ENCODE measurements at places on chromosomes 1 and 21.
A peak's percentile ranks its signal among the peaks of the same experiment; 100 is the strongest.

GRCh38 chr1:200488375-200489165 is 78.7 kb upstream of the ZNF281 start:
- DNase-seq, result peak; percentile 79

DNA sequence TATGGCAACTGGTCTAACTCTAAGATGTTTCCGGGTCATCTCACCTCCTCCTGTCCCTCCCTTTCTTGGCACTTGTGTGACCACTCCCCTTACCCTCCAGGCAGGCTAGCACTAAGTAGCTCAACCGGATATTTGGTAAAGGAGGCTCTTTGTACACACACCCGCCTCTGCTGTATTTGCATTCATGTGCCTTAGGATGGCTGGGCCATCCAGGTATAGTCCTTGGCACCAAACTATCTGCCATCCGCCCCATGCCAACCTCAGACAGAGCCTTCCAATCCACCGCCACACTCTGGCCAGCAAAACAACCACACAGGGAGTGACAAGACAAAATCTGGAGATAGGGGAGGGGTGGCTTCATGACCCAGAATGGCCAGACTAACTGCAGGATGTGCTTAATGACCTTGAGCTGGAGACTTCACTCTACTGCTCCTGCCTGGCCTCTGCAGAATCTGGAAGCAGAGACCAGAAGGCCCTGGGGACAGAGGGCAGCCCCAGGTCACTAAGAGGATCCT is 59.5 kb downstream of the CDK18 start:
- DNase-seq, result no peak

- DNase-seq, result no peak
Observed at GRCh38 chr1:246425139-246425794, 81.8 kb downstream of the SMYD3 start.

GRCh38 chr21:29893687-29894086 is 46.1 kb downstream of the GRIK1 start:
- no peak for DNase-seq

DNA sequence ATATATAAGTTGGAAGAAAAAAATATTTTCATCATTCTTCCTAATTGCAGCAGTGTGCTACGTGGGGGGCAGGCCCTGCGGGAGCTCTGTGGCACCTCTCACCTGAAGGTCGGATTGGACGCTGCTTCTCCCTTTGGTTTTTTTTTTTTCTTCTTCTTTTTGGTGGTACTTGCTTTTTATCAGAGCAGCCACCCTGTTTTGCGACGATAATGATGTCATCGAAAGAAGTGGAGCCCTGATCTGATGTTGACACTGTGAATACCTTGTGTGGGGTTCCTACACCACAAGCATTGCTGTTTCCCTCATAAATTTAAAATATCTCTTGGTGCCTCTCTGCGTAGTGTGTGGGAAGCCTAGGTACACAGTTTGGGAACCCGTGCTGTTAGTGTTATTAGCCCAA is 5.5 kb downstream of the TRAPPC10 start:
- no peak for DNase-seq

DNA sequence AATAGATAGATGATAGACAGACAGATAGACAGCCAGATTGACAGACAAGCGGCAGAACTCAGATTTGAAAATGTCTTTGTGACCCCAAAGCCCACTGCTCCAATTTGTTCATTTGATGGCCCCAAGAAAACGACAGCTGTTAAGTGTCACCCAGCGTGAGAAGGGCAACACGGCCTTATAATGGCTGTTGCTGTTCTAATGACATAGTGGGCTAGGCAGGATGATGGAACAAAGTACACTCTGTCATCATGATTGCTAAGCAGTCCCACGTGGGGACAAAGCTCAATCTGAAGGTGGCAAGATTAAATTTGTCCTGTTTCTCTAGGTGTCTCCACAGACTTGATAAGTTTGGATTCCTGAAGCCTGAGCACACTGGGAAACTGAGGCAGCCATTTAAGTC is 112.9 kb downstream of the DAB1 start:
- DNase-seq, result no peak

- DNase-seq, result no peak
Observed at GRCh38 chr1:17183388-17184160, 21.4 kb upstream of the PADI1 start.

GRCh38 chr21:36988536-36988935 is 18.0 kb upstream of the RIPPLY3 start:
- no peak for DNase-seq

DNA sequence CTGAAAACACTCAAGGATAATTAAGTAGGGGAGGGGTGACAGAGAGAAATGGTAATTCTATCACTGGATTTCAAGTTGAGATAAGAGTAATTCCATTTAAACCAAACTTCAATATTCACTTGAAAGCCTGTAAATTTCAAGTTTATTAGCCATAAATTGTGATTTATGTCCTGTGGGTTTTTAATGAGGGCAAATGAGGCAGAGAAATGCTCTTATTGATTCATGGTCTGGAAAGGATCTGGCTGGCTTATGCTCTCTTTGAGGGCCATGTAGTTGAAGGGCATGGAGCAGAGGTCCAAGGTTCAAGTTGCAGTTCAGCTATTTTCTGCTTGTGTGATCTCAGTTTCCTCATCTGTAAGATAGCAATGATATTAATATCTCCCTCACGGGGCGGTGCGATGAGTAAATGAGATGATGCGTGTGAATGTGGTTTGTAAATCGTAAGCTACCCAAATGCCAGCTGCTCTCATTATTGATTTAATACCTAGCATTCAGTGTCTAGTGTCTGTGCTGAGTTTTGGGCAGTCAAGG is 12.3 kb downstream of the OLFML3 start:
- no peak for DNase-seq

DNA sequence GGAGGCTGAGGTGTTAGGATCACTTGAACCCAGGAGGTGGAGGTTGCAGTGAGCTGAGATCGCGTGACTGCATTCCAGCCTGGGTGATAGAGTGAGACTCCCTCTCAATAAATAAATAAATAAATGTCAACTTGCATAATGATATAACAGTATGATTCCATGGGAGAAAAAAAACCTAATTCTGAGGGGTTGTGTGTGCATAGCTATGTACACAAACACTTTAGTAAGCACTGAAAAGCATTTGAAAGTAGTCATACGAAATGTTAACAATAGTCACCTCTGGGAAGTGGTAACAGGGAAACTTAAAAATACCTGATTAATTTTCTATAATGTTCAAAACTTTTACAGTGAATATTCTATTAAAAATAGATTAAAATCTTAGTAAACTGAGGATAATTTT is 43.2 kb downstream of the ANKRD13C start:
- DNase-seq, result no peak

GRCh38 chr21:45867041-45867666 is 114.4 kb upstream of the COL6A1 start:
- no peak for DNase-seq

- DNase-seq, result no peak
Observed at GRCh38 chr21:14615359-14615974, 69.4 kb upstream of the SAMSN1 start.

- no peak for DNase-seq
Observed at GRCh38 chr1:46809071-46809470, 10.2 kb downstream of the CYP4B1 start.

GRCh38 chr1:10939654-10940450 is 72.6 kb upstream of the TARDBP start:
- DNase-seq, result peak; percentile 5

DNA sequence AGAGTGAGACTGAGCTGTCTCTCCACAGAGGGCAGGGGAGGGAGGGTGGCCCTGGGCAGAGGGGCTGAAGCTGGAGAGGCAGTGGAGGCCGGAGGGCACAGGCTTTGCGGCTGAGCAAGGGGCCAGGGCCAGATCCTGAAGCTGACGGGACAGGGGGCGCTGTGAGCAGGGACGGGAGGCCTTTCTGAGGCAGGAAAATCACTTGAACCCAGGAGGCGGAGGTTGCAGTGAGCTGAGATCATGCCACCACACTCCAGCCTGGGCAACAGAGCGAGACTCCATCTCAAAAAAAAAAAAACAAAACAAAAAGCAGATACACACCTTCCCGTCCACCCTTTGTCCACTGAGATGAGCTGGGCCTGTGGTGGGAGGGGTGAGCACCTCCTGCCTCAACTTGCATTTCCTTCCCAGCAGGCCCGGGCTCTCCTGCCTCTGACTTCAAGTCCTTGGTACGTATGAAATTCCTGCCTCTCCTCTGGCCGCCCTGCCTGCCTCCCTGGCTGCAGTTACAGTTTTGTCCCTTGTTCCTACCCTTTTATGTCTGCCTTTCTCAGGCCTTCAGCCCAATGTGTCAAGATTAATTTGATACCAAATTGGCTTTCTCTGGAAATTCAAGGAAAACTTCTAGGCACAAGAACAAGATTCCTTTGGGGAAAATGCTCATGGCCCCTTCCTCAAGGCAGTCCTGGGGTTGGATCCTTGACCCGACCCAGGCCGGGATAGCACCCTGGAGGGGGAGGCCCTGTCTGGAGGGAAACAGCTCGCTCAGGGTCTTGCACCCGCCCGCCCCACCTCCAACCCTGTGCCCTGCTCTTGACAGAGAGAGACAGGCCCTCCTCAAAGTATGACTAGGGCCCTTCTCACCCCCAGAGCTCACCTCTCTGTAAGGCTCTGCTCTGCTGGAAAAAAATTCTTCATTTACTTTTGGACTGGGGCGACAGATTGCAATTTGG is 11.2 kb upstream of the ADAMTSL4 start:
- no peak for DNase-seq

GRCh38 chr1:183304440-183305107 is 113.6 kb downstream of the NMNAT2 start:
- DNase-seq, result no peak

GRCh38 chr1:222892137-222892769 is 77.4 kb downstream of the DISP1 start:
- DNase-seq, result no peak

- DNase-seq, result peak; percentile 71
Observed at GRCh38 chr1:112981426-112981825, 25.4 kb upstream of the SLC16A1 start.

DNA sequence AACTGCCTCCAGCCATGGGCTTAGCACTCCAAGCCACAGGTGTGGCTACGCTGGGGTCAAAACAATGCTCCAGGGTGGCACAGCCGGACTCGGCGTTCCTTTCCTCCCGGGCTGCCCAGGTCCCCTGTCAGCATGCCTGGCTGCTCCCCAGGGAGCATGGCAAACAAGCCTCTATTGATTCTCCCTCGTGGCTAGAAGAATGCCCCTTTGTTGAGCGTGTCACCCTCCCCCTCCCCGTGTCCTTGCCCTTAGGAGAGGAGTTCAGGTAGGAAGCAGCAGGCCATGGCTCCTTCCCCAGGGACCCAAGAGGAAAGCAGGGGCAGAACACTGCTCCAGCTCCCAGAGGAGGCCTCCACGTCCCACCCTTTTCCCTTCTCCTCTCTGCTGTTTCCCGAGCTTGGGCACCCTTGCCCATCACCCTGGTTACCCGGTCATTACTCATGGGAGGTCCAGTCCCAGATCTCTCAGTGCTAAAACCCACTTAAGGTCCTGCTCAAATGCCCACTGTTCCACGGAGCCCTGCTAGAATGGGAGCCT is 57.4 kb upstream of the CITED4 start:
- DNase-seq, result no peak

- no peak for DNase-seq
Observed at GRCh38 chr1:99535470-99536164, 110.3 kb upstream of the PALMD start.

- DNase-seq, result no peak
Observed at GRCh38 chr1:29462096-29462495, 225.8 kb downstream of the PTPRU start.

DNA sequence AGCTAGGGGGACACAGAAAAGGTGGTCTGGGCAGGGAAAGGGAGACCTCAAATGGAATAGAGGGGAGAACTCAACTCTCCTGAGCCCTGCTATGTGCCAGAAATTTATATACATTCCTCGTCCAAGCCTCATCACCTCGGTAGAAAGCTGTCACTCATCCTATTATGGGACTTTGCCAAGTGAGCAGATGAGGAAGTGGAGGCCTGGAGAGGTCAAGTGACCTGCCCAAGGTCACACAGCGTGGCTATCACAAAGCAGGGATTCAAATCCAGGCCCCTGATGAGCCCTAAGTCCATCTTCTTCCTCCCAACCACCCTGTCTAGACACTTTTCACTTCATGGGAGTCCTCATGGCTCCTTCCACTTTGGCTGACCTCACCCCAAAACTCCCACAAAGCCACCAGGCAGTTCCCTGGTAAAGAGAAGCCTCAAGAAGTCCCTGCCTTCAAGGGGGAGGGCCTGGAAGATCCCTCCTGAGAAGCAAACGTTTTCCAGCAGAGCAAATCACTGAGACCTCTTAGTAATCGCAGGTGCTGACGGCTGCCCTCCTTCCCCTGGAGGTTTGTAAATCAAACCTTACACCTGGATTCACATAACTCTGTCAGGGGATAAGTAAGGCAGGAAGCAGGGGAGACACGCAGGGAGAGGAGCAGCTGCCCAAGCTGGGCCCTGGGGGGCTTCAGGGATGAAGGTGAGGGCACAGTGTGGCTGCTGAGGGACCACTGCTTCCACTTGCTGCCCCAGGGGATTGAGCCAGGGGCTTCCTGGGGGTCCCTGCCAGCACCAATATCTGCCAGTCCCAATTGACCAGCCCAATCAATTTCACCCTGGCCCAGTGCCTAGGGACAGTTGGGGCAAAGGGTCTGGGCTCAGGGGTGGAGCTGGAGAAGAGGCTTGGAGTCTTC is 351.2 kb downstream of the MATN1 start:
- DNase-seq, result no peak

DNA sequence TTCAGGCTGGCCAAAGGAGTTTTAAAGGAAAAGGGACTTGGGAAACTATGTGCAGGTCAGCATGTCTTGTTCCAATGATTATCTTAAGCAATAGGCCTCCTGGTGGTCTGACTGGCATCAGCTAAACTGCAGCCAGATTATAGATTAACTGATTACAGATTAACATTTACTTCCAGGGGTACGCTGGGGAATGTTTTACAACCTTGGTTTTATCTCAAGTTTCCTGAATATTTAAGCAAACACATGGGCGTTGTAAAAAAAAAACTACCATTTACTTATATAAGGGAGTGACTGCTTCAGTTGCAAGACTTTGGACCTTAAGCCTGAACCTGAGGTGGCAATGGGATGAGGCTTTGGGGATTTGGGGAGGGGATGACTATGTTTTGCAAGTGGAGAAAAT is 600.6 kb upstream of the B3GALT2 start:
- no peak for DNase-seq

GRCh38 chr1:155352631-155353030 is 31.9 kb downstream of the RUSC1 start:
- DNase-seq, result no peak

- no peak for DNase-seq
Observed at GRCh38 chr1:210792250-210793102, 341.5 kb downstream of the KCNH1 start.

GRCh38 chr1:247445526-247446356 is 12.2 kb downstream of the OR2B11 start:
- peak; percentile 91 for DNase-seq

- no peak for DNase-seq
Observed at GRCh38 chr1:100724281-100724680, 4.7 kb downstream of the VCAM1 start.
